ENCODE measurements at places on chromosomes 13 and 19.

GRCh38 chr13:80086304-80086721 is 254.6 kb downstream of the SPRY2 start:
- no peak for DNase-seq

GRCh38 chr13:73657821-73658540 is 476.2 kb downstream of the KLF12 start:
- DNase-seq, result no peak

DNA sequence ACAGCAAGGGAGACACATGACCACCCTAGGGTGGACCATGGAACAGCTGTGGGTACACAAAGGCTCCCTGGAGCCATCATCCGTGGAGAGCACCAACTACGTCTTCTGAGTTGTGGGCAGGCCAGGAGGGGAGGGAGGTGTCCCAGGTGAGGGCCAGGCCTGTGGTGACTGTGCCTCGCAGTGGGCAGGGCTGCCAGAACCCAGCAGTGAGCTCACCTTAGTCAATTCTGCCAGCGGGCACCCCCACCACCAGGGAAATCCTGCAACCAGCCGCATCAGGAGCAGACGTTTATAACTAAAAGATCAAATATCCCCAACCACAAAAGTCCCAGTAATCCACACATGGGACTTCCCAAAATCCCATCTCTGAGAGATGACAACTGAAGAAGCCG is 19.6 kb downstream of the ELL start:
- DNase-seq, result no peak

GRCh38 chr19:19463348-19464117 is 51.8 kb downstream of the TSSK6 start:
- no peak for DNase-seq

GRCh38 chr19:28577233-28577632 is 635.7 kb downstream of the UQCRFS1 start:
- no peak for DNase-seq

GRCh38 chr13:105684216-105684615 is 851.2 kb downstream of the EFNB2 start:
- DNase-seq, result no peak

GRCh38 chr13:108926862-108927261 is 297.5 kb downstream of the MYO16 start:
- DNase-seq, result no peak

- DNase-seq, result no peak
Observed at GRCh38 chr13:100197591-100198365, 108.9 kb downstream of the PCCA start.

DNA sequence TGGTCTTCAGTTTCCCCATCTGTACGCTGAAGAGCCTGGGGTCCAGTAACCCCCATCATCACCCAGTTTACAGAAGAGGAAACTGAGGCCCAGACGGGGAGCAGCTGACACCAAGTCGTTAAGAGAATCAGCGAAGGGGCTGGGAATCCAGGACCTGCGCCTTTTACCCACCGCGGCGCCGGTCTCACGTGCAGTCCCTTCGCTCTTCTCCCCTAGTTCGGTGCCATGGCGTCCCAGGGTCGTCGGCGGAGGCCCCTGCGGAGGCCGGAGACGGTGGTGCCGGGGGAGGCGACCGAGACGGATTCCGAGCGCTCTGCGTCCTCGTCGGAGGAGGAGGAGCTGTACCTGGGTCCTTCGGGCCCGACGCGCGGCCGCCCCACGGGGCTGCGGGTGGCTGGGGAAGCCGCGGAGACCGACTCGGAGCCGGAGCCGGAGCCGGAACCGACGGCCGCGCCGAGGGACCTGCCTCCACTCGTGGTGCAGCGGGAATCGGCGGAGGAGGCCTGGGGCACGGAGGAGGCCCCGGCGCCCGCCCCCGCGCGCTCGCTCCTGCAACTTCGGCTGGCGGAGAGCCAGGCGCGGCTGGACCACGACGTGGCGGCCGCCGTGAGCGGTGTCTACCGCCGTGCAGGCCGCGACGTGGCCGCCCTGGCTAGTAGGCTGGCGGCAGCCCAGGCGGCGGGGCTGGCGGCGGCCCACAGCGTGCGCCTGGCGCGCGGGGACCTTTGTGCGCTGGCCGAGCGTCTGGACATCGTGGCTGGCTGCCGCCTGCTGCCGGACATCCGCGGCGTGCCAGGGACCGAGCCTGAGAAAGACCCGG is 698 bp downstream of the BLOC1S3 start:
- DNase-seq, result no peak

DNA sequence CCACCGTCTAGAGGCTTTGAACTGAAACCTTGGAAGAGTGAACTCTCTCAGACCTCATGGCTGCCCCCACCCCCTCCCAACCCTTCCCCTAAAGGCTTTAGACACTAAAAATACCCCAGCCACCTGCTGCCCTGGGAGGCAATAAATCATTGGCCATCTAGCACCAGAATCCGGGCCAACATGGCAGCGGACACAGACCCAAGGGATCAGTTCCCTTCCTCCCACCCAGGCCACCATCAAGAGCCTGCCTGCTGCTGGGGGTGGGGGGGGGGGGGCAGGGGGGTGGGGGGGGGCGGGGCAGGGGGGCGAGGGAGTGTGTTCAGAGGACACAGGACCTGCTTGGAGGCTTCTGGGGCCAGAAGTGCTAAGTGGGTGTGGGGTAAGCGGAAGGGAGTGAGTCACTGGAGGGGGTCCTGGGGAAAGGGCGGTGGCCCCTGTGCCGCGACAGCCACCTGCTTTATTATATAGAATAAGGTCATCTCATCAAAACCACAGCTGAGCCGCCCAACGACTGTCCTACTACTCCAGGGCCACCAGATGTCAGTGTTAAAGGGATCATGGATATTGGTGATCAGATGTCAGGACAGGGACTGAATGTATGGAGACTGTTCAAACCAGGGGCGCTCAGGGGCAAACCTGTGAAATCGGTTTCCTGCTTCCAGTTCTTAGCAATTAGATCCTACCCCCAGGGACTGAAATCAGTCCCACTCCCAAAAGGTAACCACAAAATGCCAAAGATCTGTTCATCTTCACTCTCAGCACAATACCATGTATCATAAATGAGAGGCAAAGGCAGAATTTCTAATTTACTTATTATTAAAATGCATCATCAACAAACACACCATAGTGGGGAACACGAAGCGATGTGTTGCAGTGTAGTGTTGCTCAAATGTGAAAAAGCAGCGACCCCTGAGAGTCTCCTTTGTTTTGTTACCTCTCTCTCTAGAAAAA is 24.3 kb downstream of the ARL11 start:
- DNase-seq, result no peak

DNA sequence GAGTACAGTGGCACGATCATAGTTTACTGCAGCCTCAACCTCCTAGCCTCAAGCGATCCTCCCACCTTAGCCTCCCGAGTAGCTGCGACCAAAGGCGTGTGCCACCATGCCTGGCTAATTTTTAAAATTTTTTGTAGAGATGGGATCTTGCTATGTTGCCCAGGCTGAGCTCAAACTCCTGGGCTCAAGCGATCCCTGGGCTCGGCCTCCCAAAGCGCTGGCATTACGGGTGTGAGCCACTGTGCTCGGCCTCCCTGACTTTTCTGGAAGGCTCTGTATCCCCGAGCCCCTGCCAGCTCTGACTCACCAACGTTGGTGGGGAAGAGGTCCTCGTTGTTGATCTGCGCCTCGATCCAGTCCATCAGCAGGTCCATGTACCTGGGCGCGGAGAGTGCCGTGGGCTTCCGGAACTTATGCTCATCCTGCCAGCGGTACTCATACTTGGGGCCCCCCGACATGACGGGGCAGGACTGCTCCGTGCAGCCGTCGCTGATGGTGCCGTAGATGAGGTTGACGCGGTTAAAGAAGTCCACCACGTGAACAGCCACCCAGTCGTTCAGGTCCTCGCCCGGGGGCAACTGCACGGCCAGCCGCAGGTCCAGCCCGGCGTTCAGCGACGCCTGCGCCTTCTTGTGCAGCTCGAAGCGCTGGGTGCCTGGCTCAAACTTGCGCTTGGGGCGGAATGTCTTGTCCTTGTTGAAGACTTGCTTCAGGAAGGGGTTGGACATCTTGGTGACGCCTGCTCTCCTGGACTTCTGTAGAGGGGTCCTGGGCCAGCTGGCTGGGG is 18.1 kb downstream of the MOB3A start:
- DNase-seq, result no peak

Data from GM04503 (cell line).